Activated T-cell treated with anti-CD3 and anti-CD28 coated beads, Interleukin-2, amount 50 U/mL, for 72 hours (primary cell): ENCODE measurements at places on chromosomes 11 and 22. TPM values are rescaled to one million over a fixed set of nuclear protein-coding genes. Genes with fewer than 3 reads are reported as not detected.

Gene POTEH
- total RNA-seq, result not detected

GRCh38 chr22:31102441-31103081 lies 4.8 kb downstream of the SELENOM start:
- DNase-seq, result no peak

DNA sequence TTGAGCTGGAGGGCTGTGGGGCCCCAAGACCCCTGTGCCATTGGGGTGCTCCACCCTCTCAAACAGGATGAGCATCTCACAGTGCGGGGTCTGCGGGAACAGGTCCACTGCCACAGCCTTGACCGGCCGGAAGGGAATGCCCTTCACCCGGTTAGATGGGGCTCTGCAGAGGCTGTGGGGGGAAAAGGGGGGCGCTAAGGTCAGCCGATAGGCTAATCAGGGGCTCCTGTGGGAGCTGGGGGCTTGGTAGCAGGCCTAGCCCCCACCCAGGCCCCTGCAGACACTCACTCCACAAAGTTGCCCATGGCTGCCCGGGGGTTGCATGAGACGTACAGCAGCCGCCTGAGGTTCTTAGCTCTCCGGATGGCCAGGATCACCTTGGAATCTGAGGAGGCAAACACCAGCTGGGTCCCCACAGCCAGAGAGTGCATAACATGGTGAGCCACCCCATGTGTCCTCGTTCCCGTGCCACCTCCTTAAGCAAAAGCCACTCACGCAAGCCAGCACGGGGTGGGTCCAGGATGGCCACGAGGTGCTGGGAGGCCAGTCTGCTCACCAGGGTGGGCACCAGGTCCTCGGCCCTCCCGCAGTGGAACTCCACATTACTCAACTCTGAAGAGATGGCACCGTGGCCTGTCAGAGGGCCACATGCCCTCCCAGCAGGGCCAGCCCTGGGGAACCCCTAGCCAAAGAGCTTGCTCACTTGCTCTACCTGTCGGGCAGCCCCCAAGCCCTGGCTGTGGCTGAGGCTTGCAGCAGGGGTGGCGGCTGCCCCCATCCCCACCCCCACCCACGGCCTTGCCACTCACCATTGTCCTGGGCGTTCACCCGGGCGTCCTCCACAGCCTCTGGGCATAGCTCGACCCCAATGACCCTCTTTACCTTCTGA lies 3.0 kb upstream of the RANBP1 start:
- no peak for DNase-seq

DNA sequence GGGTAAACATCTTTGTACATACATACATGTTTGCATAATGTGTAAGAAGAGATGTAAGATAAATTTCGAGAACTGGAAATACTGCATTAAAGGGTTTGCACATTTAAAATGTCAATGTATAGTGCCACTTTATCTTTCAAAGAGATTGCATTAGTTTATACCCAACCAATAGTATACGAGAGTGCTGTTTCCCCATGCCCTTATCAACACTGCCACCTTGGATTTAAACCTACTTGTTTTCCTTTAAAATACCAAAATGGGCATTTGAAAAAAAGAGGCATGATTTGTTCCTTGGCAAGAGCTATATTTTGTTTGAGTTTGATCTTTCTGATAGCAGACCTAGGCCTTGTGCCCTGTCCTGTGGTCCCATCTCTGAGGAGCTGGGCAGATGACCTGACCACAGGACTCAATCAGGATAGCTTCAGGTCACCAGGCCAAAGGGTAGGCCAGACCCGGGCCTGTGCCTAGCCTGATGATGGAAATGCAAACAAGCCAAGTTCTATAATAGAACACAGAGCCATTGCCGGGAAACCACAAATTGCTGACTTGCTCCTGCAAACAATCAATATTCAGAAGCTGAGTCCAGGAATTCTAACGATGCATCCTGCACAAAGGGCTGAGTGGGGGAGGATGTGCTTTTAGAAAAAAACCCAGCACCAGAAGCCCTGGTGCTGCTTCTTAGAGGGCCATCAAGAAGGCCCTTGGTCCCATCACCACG lies 16.9 kb upstream of the ALG8 start:
- DNase-seq, result no peak

DNA sequence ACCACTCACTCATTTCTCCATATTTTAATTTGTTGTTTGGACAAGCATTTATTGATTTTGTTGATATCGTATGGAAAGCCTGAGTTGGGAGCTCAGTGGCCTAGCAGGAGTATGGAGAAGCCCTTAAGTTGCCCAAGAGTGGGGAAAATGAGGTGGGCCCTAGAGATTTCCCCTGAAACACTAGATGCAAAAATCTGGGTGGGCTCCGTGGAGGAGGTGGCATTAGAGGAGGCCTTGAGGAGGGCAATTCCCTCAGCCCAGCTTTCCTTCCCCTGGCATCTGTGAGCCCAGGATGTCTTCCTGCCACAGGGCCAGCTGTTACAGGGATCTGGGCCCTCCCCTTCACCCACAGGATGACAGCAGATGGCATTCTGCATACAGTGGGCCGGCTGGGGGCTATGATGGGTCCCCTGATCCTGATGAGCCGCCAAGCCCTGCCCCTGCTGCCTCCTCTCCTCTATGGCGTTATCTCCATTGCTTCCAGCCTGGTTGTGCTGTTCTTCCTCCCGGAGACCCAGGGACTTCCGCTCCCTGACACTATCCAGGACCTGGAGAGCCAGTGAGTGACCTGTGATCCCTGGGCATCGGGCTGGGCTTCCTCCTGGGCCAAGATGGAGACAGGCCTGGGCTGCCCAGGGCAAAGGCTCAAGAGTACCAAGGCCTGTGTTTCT lies 21.6 kb upstream of the SLC22A12 start:
- DNase-seq, result no peak

- DNase-seq, result no peak
Observed at GRCh38 chr11:19703211-19703610, 9.4 kb upstream of the NAV2 start.

GRCh38 chr11:30735946-30736345 lies 149.8 kb upstream of the MPPED2 start:
- no peak for DNase-seq

Gene MRGPRX3
- total RNA-seq, result not detected

- no peak for DNase-seq
Observed at GRCh38 chr22:19761725-19762567, 1.4 kb downstream of the TBX1 start.

GRCh38 chr11:74019104-74019738 lies 10.3 kb upstream of the UCP3 start:
- no peak for DNase-seq

- peak; percentile 18 for DNase-seq
Observed at GRCh38 chr11:73143126-73143838, 1.2 kb upstream of the FCHSD2 start.

Gene BTBD18
- not detected for total RNA-seq

DNA sequence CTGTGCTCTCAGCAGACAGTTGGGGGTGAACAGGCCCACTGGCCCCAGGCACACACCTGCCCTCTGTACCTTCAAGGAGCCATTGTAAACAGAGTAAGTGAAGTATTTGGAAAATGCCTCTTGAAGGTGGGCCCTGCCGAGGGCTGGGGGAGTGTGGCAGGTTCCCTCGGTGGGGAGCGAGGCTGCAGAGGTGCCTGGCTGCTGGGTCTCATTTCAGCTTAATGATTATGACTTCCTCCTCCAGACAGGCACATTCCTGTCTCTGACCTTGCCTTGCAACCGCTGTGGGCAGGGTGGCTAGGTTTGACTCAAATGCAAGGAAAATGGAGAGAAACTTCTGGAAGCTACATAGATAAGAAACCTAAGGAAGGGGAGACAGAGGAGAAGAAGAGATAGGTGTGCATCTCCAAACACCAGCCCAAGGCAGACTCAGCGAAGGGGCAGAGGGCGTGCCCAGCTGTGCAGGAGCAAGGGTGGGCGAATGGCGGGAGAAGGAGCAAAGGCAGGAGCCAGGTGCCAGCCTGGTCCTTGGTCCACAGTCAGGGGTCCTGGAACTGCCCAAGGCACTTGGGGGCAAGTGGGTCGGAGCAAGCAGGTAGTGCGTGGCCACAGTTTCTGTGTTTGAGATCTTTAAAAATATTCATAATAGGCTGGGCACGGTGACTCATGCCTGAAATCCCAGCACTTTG lies 14.0 kb downstream of the GRAMD4 start:
- DNase-seq, result no peak

Gene MAPK11
- 16.6 TPM for total RNA-seq

DNA sequence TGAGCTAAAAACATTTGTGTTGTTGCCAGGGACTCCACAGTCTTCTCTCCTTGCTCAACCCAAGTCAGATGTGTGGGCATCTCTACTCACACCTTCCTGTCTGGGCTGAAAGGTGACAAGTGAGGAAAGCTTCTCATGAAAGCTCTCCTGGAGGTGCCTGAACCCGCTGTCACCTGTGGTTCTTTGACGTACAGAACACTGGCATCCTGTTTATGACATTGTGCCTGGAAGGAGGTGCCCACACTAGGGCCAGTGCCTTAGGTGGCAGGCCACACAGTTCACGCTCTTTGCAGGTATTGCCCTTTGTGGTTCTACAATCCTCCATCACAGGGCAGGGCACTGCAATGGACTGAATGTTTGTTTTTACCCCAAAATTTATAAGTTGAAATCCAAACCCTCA lies 108.5 kb downstream of the CD44 start:
- peak; percentile 51 for DNase-seq

Gene ADAMTS15
- total RNA-seq, result 0.05 TPM

GRCh38 chr22:20966883-20967696 lies at the start of gene AIFM3:
Gene AIFM3 (plus strand): TSS chr22:20967255. CDS start chr22:20967945, 690 bp downstream.
- no peak for DNase-seq

Gene CDCA5
- 139 TPM for total RNA-seq

Gene TPH1
- total RNA-seq, result 0.70 TPM

Gene OR52N4
- 2.4 TPM for total RNA-seq

DNA sequence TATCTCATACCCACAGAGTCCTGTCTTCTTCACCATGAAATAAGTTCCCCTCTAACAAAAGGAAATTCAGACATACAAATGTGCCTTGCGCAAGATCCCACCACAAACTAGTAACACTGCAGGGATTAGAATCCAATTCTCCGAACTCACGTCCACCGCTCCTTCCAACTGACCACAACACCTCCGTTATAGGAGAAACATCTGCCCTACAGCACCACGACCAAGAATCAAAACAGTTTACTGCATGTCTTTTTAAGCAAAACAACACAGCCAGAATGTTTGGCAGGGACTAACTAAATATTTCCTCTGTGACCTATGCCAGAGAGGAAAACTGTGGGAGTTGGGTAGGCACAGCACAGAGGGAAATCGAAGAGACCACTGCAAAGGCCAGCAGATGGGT lies 72.7 kb upstream of the AKIP1 start:
- DNase-seq, result no peak

DNA sequence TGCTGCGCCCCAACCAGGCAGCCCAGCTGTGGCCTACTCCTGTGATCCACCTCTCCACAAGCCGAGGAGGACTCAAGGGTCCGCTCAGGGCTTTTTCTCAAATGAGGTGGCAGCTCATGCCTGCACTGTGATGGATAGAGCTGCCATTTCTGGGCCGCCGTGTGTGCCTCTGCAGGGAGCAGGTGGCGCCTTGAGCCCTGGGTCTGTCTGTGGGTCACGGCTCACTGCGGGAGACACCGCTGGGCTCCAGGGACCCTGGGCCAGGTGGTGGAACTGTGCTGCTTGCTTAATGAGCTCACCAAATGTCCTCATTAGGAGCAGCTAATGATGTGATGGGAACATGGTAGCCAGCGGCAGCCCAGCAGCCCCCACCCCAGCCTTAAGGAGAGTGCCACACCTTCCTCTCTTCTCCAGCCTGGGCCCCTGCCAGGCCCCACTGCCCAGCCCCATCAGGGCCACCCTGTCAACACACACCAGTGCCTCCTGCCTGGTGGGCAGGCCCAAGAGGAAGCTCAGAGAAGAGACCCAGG lies 50.8 kb downstream of the DHCR7 start:
- DNase-seq, result no peak

- DNase-seq, result peak; percentile 12
Observed at GRCh38 chr11:69674267-69674885, 777 bp downstream of the LTO1 start.

GRCh38 chr11:73239111-73239521 lies 21.0 kb downstream of the P2RY2 start:
- DNase-seq, result no peak
